ENCODE measurements at places on chromosomes 7 and 10.

DNA sequence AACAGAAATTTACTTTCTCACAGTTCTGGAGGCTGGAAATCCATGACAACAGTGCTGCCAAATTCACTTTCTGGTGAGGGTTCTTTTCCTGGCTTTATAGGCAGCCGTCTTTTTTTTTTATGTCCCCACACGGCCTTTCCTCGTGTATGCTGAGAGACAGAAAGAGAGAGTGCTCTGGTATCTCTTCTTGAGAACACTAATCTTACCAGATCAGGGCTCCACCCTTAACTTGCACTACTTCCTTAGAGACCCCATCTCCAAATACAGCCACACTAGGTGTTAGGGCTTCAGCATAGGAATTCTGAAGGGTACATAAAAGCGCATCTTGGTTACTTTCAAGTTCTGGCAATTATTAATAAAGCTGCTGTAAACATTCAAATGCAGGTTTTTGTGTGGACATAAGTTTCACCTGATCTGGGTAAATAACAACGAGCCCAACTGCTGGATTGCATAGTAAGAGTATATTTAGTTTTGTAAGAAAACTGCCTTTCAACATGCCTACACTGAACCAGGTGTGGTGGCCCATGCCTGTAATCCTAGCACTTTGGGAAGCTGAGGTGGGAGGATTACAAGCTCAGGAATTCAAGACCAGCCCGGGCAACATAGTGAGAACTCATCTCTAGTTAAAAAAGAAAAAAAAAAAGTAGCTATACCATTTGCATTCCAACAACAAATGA, 8.2 kb upstream of the C1GALT1 start:
- ATAC-seq: no peak

DNA sequence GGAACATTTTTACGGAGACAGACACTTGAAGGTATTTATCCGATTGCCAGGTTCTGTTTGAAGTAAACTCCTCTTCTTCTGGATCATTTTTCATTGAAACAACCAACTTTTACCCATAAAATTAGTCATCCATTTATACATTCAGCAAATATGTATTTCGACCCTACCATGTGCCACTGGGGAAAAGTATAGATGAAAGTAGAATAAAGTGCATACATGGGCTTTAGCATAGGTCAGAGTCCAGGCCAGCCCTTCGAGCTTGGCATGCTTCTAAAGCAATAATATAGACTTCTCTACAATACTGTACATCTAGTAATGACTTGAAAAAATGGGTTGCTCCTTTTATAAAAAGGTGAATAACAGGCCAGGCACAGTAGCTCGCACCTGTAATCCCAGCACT, 10.1 kb downstream of the SLC25A16 start:
- ATAC-seq: peak; percentile 60

- no peak for ATAC-seq
These were observed 209.6 kb upstream of the PLXNA4 start for GRCh38 chr7:132785870-132786269.

GRCh38 chr10:65350611-65351010, 1575.2 kb upstream of the LRRTM3 start:
- ATAC-seq: no peak

DNA sequence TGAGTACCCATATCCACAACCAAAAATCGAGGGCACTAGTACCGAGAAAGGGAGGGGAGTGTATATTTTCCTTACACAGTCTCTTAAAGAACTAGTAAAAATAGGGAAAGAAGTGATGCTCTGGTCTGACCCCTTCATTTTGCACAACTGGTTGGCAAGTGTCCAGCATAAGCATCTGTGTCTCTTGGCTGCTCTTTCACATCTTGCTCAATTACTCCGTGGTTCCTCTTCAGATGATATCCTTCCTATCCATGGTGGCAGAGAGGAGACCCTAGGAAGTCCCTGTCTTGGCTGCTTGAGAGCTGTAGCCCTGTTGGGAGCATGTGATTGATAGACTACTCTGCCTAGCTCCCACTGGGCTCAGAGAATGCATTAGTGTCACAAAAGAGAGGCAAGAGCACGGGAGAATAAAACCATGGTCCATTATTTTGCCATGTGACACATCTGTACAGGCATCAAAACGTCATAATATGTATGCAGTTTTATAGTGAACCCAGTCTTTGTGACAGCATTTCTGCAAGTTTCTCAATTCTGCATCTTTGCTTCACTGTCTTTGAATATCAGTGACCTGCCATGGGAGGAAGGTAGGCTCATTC, 111.8 kb upstream of the ANKRD1 start:
- no peak for ATAC-seq

GRCh38 chr7:44431091-44431608, 59.3 kb downstream of the NUDCD3 start:
- ATAC-seq: peak; percentile 50

DNA sequence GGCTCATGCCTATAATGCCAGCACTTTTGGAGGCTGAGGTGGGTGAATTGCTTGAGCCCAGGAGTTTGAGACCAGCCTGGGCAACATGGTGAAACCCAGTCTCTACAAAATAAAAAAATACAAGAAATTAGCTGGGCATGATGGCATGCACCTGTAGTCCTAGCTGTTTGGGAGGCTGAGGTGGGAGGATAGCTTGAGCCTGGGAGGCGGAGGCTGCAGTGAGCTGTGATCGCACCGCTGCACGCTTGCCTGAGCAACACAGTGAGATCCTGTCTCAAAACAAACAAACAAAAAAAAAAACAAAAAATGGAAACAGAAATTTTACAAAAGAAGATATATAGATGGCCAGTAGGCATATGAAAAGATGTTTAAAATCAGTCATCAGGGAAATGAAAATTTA, 57.1 kb downstream of the PTEN start:
- no peak for ATAC-seq

GRCh38 chr10:44799966-44800365, 111.2 kb upstream of the TMEM72 start:
- no peak for ATAC-seq

DNA sequence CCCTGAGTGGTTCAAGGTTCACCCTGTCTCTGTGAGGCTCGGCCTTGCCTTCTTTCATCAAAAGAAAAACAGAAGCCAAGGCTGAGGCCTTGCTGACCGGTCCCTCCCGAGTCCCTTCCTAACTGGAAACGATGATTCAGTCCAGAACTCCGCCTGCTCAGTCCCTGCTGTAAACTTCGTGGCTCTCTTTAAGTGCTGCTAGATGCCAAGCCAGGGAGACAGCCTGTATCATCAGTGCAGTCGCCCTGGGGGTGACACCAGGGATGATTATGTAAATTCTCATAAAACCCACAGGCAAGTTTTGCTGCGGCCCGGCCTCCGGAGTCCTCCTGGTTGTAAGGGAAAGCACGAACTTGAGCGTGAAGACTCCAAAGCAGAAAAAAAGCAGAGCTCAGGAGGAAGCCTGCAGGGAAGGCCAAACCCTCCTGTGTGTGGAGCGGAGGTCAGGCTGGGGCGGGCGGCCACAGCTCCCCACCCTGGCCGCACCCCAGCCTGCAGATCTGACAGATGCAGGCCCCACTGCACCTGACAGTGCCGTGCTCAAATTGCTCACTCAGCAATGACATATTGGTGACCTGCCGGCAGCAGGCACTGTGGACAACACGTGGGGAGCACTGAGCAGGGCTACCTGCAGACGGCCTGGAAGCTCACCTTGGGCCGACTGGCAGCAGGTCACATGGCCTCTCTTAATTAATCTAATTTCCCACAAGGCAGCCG, 123.4 kb downstream of the DYNC2I1 start:
- ATAC-seq: no peak

DNA sequence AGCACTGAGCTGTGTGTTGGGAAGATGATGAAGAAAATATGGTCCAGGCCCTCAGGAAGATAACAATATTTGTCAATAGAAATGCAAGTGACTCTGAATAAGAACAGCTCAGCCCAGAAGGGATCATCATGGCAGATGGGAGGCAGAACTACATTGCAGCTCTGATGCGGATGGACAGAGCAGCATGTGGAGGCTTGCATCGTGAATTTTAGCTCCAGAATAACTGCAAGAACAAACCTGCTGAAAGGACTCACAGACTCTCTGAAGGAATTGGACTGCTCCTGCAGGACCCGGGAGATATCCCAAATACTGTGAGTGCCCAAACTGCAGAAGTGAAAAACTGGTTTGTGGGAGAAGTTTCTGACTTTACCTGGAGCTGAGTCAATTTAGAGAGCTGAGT, 80.6 kb upstream of the LAMB4 start:
- ATAC-seq: no peak

DNA sequence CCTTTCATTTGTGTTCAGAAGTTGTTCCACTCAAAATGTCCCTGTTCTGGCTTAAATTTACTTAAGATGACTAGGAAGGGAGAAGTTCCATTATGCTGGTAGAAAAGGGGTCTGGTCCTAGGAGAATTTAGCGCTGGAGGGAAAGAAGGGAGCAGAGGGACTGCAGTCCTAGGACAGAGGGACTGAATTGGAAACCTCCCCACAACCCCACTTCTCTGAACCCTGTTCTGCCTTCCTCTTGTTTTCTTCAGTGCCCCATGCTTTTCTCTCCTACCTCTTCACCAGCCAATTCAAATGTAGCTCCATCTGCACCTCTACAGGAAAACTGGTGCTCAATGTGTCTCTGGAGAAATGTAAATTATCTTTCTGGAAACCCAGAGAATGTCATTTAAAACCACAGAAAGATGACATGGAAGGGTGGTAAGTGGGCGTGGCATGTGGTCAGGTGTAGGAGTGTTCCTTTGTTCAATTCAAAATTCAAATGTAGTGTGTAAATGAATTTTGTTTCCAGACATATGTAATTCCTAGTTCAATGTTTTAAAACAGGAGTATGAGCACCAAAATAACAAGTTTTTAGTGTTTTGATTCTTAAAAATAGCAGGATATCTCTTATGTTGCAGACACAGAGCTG, 24.0 kb upstream of the RHOBTB1 start:
- no peak for ATAC-seq

DNA sequence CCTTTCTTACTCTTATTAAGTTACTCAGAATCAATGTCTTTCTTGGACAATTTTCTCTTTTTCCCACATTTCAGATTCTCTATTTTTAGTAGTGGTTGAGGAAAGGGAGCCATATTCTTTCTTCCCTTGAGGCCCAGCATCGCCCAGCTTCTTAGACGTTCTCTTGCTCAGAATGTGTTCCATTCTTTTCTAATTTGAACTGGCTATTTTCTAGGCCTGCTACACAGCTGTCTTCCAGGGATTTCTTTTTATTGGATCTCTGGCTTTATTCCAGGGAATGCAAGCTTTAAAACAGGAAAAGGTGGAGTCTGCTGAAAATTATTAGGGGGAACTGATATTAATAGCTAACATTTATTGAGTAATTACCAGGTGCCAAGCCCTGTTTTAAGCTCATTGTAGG, 58.3 kb downstream of the WIPF3 start:
- no peak for ATAC-seq

DNA sequence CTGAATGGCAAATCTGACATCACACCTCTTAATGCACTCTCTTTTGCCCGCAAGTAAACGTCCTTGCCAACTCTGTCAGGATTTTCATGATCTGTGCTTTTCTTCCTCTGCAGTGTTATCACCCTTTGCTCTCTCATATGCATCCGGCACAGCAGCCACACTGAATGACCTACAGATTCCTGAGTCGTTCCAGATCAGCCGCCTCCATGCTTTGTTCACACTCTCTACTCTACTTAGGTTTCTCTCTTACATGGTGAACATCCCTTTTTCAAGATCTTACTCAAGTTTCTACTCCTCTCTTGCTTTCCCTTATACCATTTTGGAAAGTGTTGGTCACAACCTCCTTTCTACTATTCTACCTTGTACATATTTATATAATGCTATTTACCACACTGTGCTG, 127.7 kb upstream of the AOAH start:
- no peak for ATAC-seq

DNA sequence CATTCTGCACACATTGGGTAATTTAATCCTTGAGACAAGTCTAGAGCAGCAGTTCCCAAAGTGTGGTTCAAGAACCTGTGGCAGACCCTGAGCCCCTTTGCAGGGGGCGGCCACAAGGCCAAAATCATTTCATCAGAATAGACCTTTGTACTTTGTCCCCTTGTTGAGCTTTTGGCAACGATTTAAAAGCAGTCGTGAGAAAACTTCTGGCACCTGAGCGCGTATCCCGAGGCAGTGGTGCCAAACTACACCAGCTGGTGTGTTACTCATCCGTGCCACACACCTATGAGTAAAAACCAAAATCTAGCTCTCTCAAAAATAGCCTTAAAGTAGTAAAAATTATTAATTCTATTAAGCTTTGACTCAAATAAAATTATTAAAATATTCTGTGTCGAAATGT, 306.8 kb downstream of the SDK1 start:
- no peak for ATAC-seq

DNA sequence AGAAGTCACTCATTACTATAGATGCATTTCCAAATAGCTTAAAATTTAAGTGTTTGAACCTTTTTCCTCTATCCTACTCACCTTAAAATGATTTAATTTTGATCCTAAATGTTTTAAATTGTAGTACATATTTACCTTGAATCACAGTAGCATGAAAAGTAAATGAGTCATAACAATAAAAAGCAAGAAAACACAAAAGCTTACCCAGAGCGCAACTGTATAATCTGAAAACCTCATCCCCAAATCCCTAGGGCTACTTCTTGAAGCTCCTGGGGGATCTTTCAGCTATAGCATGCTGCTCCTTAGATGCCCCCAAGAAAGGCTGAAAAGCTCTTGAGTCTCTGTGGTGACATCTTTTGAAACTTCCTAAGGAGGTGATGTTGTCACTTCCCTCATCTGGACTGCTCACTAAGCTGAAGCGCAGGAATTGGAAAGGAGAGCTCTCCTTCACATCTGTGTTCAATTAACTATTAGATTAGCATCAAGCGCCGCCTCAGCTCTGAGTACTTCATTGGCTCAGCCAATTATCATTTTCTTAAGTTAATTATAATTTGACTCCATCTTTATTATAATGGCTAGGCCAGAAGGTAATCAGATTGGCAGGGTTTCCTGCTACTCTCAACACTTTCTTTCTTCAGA, 60.2 kb downstream of the SEMA3E start:
- peak; percentile 74 for ATAC-seq

- no peak for ATAC-seq
These were observed 161.9 kb downstream of the TCERG1L start for GRCh38 chr10:131149586-131149985.

DNA sequence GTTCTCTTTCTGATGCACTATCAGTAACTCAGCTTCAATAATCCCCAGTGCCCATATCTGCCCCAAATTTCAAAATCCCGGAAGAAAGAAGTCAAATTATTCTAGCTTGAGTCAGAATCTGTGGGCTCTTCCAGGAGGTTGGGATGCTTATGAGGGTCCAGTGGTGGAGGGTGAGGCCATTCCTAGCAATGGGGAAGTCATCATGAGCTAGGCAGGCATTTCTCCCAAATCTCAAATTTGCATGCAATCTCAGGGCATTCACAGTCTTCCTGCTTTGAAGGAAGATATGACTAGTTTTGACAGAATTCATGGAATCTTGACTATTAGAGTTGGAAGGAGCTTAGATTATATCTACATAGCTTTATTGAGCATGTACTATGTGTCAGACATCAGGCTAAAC, 164.3 kb upstream of the AGK start:
- no peak for ATAC-seq

GRCh38 chr7:94655126-94655847, 646 bp downstream of the SGCE start:
- peak; percentile 48 for ATAC-seq

DNA sequence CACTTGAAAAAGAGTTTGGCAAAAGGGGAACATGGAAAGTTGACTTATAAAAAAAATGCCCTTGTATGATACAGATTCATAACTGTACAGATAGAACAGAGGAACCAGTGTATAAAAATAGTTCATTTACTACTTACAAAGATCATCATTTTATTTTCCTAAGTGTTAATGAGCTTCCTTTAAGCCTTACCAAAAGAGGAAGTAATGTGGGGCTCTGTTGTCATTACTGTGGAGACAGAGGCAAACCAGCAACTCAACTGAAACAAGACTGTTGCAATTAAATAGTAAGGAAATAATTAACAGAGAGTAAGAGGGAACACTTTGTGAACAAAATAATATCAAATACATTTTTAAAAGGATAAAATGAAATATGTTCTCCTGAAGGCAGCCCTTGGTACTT, 526.2 kb upstream of the ADARB2 start:
- no peak for ATAC-seq
